ENCODE measurements at places on chromosomes 3 and 15. TPM values are rescaled to one million over a fixed set of nuclear protein-coding genes. Genes with fewer than 3 reads are reported as not detected.

GRCh38 chr15:29312387-29312786 lies 42.8 kb upstream of the NSMCE3 start:
- no peaks in the 10 kb centered on the region for H3K4me1 ChIP-seq
- H3K27ac ChIP-seq: no peak overlapping the region
- H3K4me3 ChIP-seq: no peak overlapping the region
- no peaks in the 10 kb centered on the region for H3K36me3 ChIP-seq

DNA sequence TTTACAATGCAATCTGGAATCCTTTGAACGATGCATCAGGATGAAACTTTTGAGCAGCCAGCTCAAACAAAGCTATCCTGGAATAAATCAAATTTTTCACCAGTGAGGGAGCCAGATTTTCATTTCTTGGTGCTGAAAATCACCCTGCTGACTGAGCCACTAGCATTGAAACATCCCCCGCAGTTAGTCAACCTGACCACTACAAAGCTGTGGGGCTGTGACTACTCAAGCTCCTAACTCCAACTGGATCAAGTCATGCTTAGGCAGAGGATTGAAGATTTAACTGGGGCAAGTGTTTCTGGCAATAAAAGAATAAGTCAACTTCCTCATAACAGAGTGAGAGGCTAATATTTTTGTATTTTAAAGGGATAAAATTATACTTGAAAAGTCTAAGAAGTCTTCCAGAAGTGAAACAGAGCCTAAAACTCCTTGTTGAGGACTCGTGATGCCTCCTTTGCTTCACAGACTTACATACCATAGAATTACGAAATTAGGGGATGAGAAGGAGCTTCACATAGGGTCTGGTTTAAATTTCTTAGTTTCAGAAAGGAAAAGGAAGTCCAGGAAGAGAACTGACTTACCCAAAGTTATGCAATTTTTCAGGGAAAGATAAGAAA lies 177.8 kb downstream of the SERPINI1 start:
- DNase-seq: peak; percentile 31
- H3K27ac ChIP-seq: no peak overlapping the region
- H3K27me3 ChIP-seq: no peaks in the 10 kb centered on the region
- H3K4me3 ChIP-seq: no peak overlapping the region
- H3K36me3 ChIP-seq: no peaks in the 10 kb centered on the region

DNA sequence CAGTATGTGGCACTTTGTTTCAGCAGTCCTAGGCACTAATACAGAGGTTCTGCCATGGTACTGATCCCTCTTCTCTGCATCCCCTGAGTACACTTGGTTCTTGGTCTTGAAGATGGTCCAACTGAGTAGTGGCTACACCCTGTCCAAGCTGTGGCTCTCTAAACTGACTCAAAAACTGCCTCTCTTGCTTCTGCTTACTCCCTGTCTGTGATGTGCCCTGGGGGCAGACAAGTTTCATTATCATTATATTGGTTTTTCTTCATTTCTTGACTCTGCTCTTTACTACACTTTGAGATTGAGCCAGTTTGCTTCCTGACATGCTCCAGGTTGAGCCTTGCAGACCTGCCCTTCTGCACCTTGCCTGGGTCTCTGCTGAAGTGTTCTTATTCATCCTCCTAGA lies 18.9 kb upstream of the ST3GAL6 start:
- no peak overlapping the region for H3K27ac ChIP-seq
- H3K36me3 ChIP-seq: no peaks in the 10 kb centered on the region
- H3K27me3 ChIP-seq: no peaks in the 10 kb centered on the region
- DNase-seq: no peak
- no peak overlapping the region for H3K4me3 ChIP-seq

DNA sequence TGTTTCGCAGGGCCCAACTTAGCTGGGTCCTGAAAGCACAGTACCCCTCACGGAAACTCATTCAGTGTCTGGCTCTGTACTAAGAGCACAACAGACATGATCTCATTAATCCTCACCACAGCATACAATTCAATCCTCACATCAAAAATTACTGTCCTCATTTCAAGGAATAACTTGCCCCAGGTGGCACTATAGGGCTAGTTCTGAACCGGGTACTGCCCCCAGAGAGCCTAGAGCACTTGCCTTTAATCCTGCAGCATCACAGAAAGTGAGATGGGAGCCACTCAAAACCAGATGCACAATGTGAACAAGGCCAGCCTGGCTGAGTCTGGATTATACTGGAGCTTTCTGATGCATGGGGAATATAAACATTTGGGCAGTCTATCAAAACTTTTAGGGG lies 122.6 kb downstream of the OSBPL10 start:
- H3K36me3 ChIP-seq: peaks cover 5% of the 10 kb centered on the region
- no peak overlapping the region for H3K27ac ChIP-seq
- no peaks in the 10 kb centered on the region for H3K4me1 ChIP-seq
- H3K4me3 ChIP-seq: no peak overlapping the region
- DNase-seq: no peak

DNA sequence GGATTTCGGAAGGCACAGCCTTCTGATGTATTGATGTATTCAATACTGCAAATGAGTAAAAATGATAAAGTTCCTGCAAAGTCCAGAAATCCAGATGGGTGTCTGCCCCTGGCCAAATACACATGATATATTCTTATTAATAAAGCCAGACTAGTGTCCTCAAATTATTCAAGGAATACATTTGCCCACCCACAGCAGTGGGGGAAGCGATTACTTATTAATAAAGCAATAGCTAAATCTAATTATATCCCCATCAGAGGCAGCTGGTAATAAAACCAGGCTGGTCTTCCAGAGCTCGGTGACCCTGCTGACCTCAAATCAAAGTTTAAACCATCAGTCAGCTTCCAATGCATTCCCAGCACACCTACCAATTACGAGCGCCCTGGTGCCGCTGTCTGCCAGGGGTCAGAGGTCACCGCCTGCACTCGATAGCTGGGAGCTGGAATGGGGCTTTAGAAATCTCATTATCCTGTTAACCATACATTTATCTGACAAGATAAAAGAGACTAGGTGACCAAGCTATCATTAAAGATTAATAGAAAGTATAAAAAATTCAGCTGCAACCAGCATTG lies 330.3 kb downstream of the UACA start:
- H3K4me1 ChIP-seq: no peaks in the 10 kb centered on the region
- no peak for DNase-seq
- H3K27me3 ChIP-seq: peaks cover 4% of the 10 kb centered on the region

DNA sequence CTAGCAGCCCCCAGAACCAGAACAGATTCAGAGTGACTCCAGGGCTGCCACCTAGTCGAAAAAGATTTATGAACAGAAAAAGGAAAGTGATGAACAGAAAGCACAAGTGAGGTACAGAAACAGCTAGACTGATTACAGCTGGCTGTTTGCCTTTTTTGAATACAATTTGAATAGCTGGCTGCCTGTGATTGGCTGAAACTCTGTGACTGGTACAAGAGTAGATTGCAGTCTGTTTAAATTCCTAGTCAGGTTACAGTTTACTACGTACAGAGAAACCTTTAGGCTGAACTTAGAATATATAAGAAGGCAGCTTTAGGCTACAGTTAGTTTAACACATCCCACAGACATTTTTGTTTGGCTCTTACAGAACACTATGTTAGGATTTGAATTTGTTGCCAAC lies 10.0 kb downstream of the CCDC13 start:
- peak; percentile 27 for DNase-seq
- H3K36me3 ChIP-seq: no peaks in the 10 kb centered on the region
- peaks cover 1% of the 10 kb centered on the region for H3K27me3 ChIP-seq
- H3K27ac ChIP-seq: no peak overlapping the region
- H3K4me1 ChIP-seq: no peaks in the 10 kb centered on the region

GRCh38 chr15:78260489-78260888 lies 3.9 kb upstream of the DNAJA4 start:
- H3K4me3 ChIP-seq: no peak overlapping the region
- H3K4me1 ChIP-seq: peaks cover 8% of the 10 kb centered on the region
- H3K36me3 ChIP-seq: no peaks in the 10 kb centered on the region

GRCh38 chr3:109803274-109803673 lies 465.9 kb upstream of the DPPA4 start:
- H3K36me3 ChIP-seq: no peaks in the 10 kb centered on the region
- DNase-seq: no peak
- no peaks in the 10 kb centered on the region for H3K27me3 ChIP-seq
- no peaks in the 10 kb centered on the region for H3K4me1 ChIP-seq

DNA sequence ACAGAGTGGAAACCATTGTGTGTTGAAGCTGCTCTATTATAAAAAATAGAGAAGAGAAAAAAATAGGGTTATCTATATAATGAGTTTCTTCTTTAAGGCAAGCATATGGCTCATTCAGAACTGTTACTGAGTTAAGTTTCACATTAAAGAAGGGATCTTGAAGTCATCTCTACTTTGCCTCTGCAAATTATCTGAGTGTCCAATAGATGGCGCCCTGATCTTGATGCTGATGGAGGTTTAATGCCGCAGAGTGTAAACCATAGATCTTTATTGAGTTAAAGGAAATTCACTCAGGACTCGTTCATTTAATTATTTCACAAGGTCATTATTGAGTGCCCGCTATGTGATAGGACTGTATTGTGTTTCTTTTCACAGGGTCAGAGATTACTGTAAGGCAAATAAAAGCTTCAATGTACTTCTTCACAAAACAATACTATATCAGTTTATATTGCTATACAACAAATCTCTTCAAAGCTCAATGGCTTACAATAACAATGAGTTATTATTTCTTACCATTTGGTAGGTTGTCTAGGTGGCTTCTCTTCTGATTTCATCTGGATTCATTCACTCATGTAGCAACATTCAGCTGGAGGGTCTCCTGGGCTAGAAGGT lies 171.4 kb downstream of the NSUN3 start:
- H3K4me3 ChIP-seq: no peak overlapping the region
- no peak overlapping the region for H3K27ac ChIP-seq
- peak; percentile 50 for DNase-seq
- no peaks in the 10 kb centered on the region for H3K36me3 ChIP-seq
- no peaks in the 10 kb centered on the region for H3K27me3 ChIP-seq

DNA sequence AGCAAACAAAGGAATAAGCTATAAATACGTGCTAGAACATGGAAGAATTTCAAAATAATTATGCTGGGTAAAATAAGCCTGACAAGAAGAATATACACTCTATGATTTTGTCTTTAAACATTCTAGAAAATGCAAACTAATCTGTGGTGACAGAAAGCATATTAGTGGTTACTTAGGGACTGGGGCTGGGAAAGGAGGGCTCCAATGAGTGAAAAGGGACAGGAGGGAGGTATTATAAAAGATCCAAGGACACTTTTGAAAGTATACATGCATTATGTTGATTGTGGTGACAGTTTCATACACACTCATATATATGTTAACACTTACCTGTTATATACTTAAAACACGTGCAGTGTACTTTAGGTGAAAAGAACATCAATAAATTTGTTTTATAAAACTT lies 23.0 kb downstream of the MYH15 start:
- peaks cover 2% of the 10 kb centered on the region for H3K4me1 ChIP-seq
- no peak for DNase-seq
- no peak overlapping the region for H3K4me3 ChIP-seq
- no peaks in the 10 kb centered on the region for H3K27me3 ChIP-seq
- no peak overlapping the region for H3K27ac ChIP-seq

DNA sequence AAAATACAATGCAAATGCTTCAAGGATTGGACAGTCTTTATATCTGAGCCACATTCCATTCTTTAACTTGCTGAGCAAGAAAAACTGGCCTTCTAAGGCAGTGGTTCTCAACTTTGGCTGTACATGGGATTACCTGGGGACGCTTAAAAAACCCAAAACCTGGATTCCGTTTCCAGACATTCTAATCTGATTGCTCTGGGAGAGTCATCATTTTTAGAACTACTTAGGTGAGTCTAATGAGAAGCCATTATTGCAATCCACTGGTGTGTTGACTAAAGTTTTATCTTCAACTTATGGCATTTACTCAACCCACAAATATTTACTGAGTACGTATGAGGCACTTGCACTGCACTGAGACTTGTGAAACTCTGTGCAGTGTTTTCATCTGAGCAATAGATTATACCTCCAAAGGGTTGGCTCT lies 195.7 kb upstream of the ATP11B start:
- H3K27me3 ChIP-seq: no peaks in the 10 kb centered on the region
- no peaks in the 10 kb centered on the region for H3K4me1 ChIP-seq
- DNase-seq: no peak
- H3K27ac ChIP-seq: no peak overlapping the region
- no peak overlapping the region for H3K4me3 ChIP-seq
- H3K36me3 ChIP-seq: no peaks in the 10 kb centered on the region

GRCh38 chr3:72100080-72100511 lies 315.1 kb upstream of the PROK2 start:
- peak overlapping the region; percentile 69 for H3K27ac ChIP-seq
- peaks cover 18% of the 10 kb centered on the region for H3K27me3 ChIP-seq
- H3K36me3 ChIP-seq: no peaks in the 10 kb centered on the region
- H3K4me3 ChIP-seq: peak overlapping the region; percentile 52
- peaks cover 22% of the 10 kb centered on the region for H3K4me1 ChIP-seq

- no peaks in the 10 kb centered on the region for H3K27me3 ChIP-seq
- peaks cover 13% of the 10 kb centered on the region for H3K4me1 ChIP-seq
- no peak overlapping the region for H3K27ac ChIP-seq
- no peak overlapping the region for H3K4me3 ChIP-seq
Observed at GRCh38 chr15:62914461-62915079, 128.0 kb upstream of the TPM1 start.

- H3K36me3 ChIP-seq: no peaks in the 10 kb centered on the region
- H3K27me3 ChIP-seq: no peaks in the 10 kb centered on the region
- no peak overlapping the region for H3K4me3 ChIP-seq
- no peaks in the 10 kb centered on the region for H3K4me1 ChIP-seq
- H3K27ac ChIP-seq: no peak overlapping the region
Observed at GRCh38 chr3:156201411-156202405, 81.3 kb downstream of the KCNAB1 start.

DNA sequence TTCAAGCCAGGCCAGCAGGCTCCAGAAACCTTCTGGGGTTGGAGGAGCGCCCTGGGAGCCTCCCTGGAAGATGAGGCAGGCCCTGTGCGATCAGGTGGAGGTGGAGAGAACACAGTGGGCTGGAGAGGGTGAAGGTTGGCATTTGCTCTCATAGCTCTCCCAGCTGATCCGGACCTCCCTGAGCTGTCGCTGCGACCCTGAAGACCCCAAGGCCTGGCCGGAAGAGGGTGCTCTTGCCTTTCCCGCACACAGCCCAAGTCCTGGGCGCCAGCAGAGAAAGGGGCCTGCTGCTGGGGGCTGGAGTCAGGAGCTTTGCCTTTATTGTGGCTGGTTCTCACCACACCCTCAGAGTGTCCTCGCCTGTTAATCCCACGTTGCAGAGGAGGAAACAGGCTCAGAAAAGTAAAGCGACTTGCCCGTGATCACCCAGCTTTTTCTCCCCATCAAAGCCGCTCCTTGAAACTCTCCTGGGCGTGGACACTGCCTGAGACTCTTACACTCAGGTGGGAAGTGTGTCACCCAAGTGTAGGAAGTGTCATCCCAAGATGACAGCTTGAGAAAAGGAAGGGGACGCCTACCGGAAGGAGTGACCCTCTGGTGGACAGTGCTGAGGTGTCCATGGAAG lies 8.6 kb upstream of the RPL29 start:
- no peak overlapping the region for H3K27ac ChIP-seq
- H3K36me3 ChIP-seq: no peaks in the 10 kb centered on the region
- DNase-seq: peak; percentile 88

Gene P2RY1
- total RNA-seq: 6.8 TPM

Gene TPM1
- 4,342 TPM for total RNA-seq

Gene CDCP1
- 0.04 TPM for total RNA-seq

Gene RLBP1
- total RNA-seq: not detected

Gene STARD5
- 3.7 TPM for total RNA-seq

Gene ZCWPW2
- total RNA-seq: 1.3 TPM

Gene KLHL40
- 114 TPM for total RNA-seq

Gene SPATA12
- 0.04 TPM for total RNA-seq

Gene TUSC7
- total RNA-seq: not detected

Gene TMEM212
- total RNA-seq: 0.09 TPM

Gene CCDC39
- total RNA-seq: not detected

Gene NR2E3
- total RNA-seq: 3.4 TPM

Gene LMCD1
- total RNA-seq: 159 TPM

Gene GOLIM4
- 34.1 TPM for total RNA-seq

Gene RARRES1
- total RNA-seq: 4.1 TPM

Data from muscle of leg (tissue), 16 donors.